ENCODE measurements at places on chromosomes 7 and 10. TPM values are rescaled to one million over a fixed set of nuclear protein-coding genes. Genes with fewer than 3 reads are reported as not detected.

DNA sequence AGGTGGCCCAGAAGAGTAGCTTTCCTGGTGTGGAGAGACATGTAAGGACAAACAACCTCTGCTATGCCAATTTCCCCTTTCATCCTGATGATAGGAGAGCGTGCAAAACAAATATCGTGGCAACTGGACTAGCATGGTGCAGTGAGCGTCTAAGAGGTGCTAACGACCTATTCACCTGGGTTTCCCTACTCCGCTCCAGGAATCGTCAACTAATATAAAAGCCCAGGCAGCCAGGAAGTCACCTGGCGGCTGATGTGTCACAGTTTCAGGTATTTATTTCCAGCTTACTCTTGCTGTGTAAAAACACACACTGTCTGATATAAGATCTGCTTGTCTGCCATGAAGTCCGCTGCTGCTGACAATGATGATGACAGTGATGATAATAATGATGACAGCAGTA is 56.5 kb upstream of the EFCAB10 start:
- H3K36me3 ChIP-seq, result peaks cover 58% of the 10 kb centered on the region
- no peak overlapping the region for H3K4me3 ChIP-seq
- no peaks in the 10 kb centered on the region for H3K27me3 ChIP-seq
- no peak overlapping the region for H3K27ac ChIP-seq
- H3K4me1 ChIP-seq, result no peaks in the 10 kb centered on the region

DNA sequence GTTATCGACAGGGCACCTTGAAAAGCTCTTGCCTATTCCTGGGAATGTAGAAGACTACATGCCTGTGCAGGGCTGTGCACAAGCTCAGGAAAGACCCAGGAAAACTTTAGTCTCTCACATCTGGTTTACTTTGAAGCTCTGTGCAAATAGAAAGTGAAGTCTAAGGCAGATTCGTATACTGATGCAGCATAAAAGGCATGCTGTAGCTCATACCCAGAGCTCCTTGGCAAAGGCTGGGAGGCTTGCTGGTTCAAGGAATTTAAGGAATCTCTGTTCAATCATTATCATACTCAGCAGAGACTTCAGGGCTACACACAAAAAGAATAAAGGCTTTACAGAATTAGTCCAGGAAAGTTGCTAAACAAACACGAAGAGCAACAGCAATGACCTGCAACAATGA is 192.0 kb downstream of the OTUD1 start:
- H3K27me3 ChIP-seq, result no peaks in the 10 kb centered on the region
- no peak for DNase-seq
- H3K4me1 ChIP-seq, result no peaks in the 10 kb centered on the region
- no peak overlapping the region for H3K27ac ChIP-seq
- H3K36me3 ChIP-seq, result no peaks in the 10 kb centered on the region

DNA sequence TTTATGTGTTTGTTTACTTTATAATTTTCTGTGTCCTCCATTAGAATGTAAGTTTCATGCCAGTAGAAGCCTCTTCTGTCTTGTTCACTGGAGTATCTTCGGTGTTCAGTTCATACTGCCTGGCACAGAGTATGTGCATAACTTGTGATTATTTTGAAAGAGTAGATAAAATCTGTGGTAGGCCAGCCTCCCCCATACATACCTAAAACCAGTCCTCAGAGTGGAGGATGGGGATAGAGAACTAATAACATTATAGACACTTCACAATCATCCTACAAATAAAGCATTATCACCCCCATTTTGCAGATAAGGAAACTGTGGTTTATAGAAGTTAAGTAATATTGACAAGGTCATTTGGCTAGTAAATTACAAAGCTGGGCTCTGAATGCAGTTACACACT is 28.0 kb downstream of the VIM start:
- H3K27ac ChIP-seq, result no peak overlapping the region
- H3K4me3 ChIP-seq, result no peak overlapping the region
- H3K36me3 ChIP-seq, result no peaks in the 10 kb centered on the region
- peaks cover 16% of the 10 kb centered on the region for H3K4me1 ChIP-seq
- no peaks in the 10 kb centered on the region for H3K27me3 ChIP-seq

- no peak for DNase-seq
- H3K4me1 ChIP-seq, result no peaks in the 10 kb centered on the region
- H3K4me3 ChIP-seq, result no peak overlapping the region
- no peaks in the 10 kb centered on the region for H3K36me3 ChIP-seq
Observed at GRCh38 chr10:131817866-131818509, 82.8 kb upstream of the PPP2R2D start.

GRCh38 chr10:7986851-7987250 is 67.6 kb upstream of the GATA3 start:
- no peak overlapping the region for H3K27ac ChIP-seq
- H3K27me3 ChIP-seq, result no peaks in the 10 kb centered on the region
- DNase-seq, result no peak
- no peaks in the 10 kb centered on the region for H3K4me1 ChIP-seq
- H3K4me3 ChIP-seq, result no peak overlapping the region

DNA sequence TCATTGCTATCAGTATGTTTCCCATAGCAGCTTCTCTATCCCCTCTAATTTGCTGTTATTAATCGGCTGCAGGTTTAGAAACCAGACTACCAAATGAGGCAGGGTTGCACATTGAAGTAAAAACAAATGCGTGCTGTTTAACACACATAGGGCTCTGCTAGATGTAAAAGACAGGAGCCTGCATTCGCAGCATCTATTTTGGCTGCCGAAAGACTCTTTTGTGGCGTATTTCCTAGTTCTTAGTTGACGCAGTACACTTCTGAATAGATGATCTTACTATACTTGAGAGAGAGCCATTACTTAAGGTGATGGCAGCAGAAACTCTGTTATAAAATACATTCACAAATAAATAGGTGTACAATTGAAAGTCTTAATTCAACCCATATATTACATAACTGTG is 21.4 kb downstream of the SGCE start:
- no peak overlapping the region for H3K4me3 ChIP-seq
- no peaks in the 10 kb centered on the region for H3K27me3 ChIP-seq
- no peak overlapping the region for H3K27ac ChIP-seq
- H3K36me3 ChIP-seq, result no peaks in the 10 kb centered on the region

GRCh38 chr10:96632974-96633710 is 46.3 kb upstream of the TM9SF3 start:
- H3K4me1 ChIP-seq, result peaks cover 12% of the 10 kb centered on the region
- H3K27ac ChIP-seq, result peak overlapping the region; percentile 29
- no peak for DNase-seq
- H3K4me3 ChIP-seq, result no peak overlapping the region
- no peaks in the 10 kb centered on the region for H3K36me3 ChIP-seq
- H3K27me3 ChIP-seq, result no peaks in the 10 kb centered on the region

THSD7A gene
- 0.33 TPM for polyA plus RNA-seq

ERVW-1 gene
- not detected for polyA plus RNA-seq

DDC gene
- 0.13 TPM for polyA plus RNA-seq
